ENCODE measurements at places on chromosomes 3 and 15.

DNA sequence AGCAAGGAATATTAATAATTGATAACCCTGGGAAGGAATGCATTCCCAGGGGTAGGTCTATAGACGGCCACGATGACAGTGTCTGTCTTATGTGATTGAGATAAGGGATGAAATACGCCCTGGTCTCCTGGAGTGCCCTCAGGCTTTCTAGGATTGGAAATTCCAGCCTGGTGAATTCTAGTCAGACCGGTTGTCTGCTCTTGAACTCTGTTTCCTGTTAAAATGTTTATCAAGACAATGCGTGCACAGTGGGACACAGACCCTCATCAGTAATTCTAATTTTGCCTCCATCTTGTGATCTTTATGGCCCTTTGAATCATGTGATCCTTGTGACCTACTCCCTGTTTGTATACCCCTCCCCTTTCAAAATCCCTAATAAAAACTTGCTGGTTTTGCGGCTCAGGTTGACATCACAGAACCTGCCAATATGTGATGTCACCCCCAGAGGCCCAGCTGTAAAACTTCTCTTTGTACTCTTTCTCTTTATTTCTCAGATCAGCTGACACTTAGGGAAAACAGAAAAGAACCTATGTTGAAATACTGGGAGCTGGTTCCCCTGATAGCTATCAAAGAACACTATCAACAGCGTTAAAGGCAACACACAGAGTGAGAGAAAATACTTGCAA, 183.3 kb downstream of the PDE8A start:
- no peaks in the 10 kb centered on the region for H3K36me3 ChIP-seq
- no peak overlapping the region for H3K27ac ChIP-seq
- H3K4me1 ChIP-seq: no peaks in the 10 kb centered on the region
- DNase-seq: no peak

- H3K27ac ChIP-seq: no peak overlapping the region
- no peak overlapping the region for H3K4me3 ChIP-seq
- no peaks in the 10 kb centered on the region for H3K27me3 ChIP-seq
- H3K36me3 ChIP-seq: no peaks in the 10 kb centered on the region
- no peaks in the 10 kb centered on the region for H3K4me1 ChIP-seq
Observed at GRCh38 chr15:81400640-81401236, 26.7 kb upstream of the TMC3 start.

DNA sequence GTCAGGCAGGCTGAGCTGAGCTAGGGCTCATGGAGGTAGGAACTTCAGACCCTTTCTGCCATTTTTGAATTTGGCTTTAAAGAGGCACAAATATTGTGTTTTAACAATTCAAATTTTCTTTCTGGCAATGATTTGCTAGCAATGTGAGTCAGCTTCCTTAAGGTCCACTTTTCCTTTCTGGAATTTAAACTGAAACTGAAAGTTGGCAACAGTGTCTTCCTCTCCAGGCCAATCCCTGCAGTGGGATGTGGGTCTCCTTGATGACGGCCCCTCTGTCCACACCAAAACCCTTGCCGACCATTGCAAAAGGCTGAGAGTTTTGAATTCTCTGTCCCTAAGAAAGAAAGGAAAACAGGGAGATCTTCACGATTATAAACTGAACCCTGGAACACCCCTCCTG, 27.1 kb downstream of the RPSA start:
- no peaks in the 10 kb centered on the region for H3K27me3 ChIP-seq
- no peak for DNase-seq
- H3K36me3 ChIP-seq: no peaks in the 10 kb centered on the region
- H3K4me3 ChIP-seq: no peak overlapping the region

DNA sequence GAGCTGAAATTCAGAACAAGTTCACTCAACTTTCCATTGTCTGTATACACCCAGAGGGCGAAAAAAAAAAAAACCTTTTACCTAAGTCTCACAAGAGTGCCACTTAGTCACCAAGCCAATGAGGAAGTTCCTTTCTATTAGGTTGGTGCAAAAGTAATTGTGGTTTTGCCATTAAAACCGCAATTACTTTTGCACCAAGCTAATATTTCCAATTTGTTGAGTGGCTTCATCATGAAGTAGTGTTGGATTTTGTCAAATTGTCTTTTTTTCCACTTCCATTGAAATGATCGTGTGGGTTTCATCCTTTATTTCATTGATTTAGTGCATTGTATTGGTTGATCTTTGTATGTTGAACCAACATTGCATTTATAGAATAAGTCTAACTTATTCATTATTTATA, 253.9 kb downstream of the ZIC4 start:
- H3K27me3 ChIP-seq: no peaks in the 10 kb centered on the region
- H3K4me1 ChIP-seq: no peaks in the 10 kb centered on the region
- no peak overlapping the region for H3K27ac ChIP-seq
- H3K4me3 ChIP-seq: no peak overlapping the region
- no peak for DNase-seq
- H3K36me3 ChIP-seq: no peaks in the 10 kb centered on the region

- peaks cover 15% of the 10 kb centered on the region for H3K36me3 ChIP-seq
- no peaks in the 10 kb centered on the region for H3K27me3 ChIP-seq
Observed at GRCh38 chr15:63057468-63058345, 15.2 kb downstream of the TPM1 start.

DNA sequence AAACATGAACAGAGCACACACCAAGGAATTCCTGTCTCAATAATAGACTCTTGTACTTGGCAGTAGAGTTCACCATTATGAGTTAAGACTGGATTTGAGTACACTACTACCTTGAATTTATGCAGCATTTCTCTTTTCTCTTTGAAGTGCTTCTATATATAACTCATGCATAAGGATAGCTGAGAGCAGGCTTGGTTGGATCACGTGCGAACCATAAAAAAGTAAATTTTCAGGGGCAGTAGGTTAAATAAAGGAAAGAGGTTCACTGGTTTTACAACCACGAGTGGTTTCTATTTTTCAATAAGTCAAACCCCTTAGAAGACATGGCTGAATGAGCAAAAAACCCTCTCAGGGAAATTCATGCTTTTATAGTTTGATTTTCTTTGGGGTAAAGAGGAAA, 28.6 kb upstream of the PDZRN3 start:
- no peak overlapping the region for H3K27ac ChIP-seq
- no peaks in the 10 kb centered on the region for H3K27me3 ChIP-seq
- no peak overlapping the region for H3K4me3 ChIP-seq
- no peak for DNase-seq

DNA sequence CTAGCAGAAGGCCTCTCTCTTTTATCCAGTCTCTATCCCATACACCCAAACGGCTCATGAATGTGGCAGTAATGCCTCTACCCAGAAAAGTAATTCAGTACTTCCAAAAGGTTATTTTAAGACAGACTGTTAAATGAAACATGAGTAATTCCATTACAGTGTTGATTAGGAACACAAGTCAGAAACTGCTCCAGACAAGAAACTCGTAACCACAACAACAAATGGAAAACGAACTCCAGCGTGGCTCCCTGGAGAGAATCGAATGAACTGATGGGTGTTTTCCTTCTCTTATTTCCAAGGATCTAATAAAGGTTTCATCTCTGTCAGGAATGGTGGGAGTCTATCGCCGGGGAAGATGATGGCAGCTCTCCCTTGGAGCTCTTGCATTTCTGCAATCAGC, 228.4 kb downstream of the MAGI1 start:
- no peaks in the 10 kb centered on the region for H3K4me1 ChIP-seq
- H3K27me3 ChIP-seq: no peaks in the 10 kb centered on the region
- H3K4me3 ChIP-seq: no peak overlapping the region
- no peak for DNase-seq

DNA sequence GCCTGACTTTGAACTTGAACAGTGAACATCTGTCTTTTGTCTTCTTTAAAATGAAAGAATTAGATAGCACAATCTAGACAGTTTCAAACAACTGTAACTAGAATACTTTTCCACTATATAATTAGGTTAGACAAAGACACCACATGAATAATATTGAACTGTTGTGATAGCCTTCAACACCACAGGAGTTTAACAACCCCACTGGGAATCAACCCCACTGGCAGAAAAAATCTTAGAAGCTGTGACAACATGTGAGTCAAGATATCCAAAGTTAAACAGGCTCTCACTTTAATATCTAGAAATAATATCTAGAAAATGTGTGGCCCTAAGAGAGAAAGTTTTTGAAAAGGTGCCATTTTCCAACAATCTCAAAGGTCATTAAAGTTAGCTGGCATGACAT, 64.4 kb upstream of the PRICKLE2 start:
- H3K4me1 ChIP-seq: no peaks in the 10 kb centered on the region
- no peak overlapping the region for H3K27ac ChIP-seq
- H3K36me3 ChIP-seq: no peaks in the 10 kb centered on the region
- no peak overlapping the region for H3K4me3 ChIP-seq
- no peak for DNase-seq

GRCh38 chr3:67578416-67578815, 76.0 kb downstream of the SUCLG2 start:
- no peak overlapping the region for H3K4me3 ChIP-seq
- no peak for DNase-seq
- no peaks in the 10 kb centered on the region for H3K27me3 ChIP-seq
- no peak overlapping the region for H3K27ac ChIP-seq
- no peaks in the 10 kb centered on the region for H3K36me3 ChIP-seq
- H3K4me1 ChIP-seq: no peaks in the 10 kb centered on the region

DNA sequence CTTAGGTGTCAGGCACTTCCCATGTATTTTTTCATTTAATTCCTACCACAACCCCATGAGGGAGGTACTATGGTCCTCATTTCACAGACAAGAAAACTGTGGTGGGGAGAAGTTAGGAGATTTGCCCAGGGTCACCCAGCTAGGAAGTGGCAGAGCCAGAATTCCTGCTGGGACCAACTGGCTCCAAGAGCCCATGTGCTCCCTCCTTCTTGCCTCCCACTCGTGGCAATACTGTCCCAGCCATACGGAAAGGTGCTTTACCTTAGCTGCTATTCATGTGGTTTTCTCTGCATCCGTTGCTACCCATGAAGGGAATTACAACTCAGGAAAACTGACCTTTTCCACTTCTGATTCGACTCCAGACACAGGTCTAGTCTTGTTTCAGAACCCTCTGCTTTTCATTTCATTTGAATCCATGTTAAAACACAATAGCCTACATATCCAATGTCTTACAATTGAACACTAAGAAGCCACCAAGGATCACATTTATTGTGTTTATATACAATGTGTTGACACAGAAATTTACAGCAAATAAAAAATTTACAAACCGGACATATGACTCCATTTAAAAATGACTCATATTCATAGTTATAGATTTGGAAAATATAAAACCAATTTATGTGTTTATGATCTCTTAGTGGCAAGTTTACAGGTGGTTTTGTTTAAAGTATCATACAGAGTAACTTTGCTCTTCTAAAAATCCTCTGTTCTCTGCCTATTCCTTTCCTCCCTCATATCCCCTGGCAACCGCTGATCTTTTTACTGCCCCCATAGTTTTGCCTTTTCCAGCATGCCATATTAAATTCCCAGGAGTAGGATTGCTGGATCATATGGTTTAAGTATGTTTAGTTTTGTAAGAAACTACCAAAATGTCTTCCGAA, 58.8 kb downstream of the BTD start:
- DNase-seq: no peak
- H3K27ac ChIP-seq: no peak overlapping the region
- H3K36me3 ChIP-seq: no peaks in the 10 kb centered on the region
